Esophagus muscularis mucosa (tissue), 4 donors: ENCODE measurements at places on chromosomes 3 and 15. TPM values are rescaled to one million over a fixed set of nuclear protein-coding genes. Genes with fewer than 3 reads are reported as not detected.

The MAPK6 gene
- total RNA-seq = 13.7 TPM

The ANAPC13 gene
- total RNA-seq = 50.9 TPM

DNA sequence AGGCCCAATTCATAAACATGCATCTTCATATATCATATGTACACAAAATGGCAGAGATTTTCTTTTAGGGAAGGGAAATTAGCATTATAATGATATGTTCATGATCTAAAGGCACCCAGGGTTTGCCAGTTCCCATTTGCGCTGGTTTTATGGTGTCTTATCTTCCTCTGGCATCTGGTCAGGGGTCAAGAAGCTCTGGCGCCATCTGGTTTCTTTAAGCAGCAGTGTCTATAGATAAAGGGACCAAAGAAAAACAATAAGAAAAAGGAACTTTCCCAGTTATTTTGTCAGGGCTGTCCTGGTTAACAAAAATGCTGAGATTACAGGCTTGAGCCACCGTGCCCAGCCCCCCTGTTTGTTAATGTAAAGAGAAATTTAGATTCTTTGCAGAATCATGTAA lies 3.3 kb upstream of the DCP1A start:
- no peak for DNase-seq

DNA sequence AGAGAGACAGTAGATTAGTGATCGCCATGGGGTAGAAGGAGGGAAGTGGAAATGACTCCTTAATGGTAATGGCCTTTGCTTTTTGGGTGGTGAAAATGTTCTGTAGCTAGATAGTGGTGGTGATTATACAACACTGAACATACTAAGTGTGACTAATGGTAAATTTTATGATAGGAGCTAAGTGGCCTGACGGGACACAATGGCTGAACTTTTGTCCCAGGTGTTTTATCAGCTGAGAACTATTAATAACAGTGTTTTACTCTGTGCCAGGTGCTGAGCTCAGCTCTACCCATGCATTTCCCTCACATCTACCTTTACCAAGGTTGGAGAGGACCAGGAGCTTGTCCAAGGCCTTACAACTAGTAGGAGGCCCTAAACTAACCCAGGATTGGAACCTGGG lies 66.8 kb downstream of the TRIM71 start:
- no peak for DNase-seq

DNA sequence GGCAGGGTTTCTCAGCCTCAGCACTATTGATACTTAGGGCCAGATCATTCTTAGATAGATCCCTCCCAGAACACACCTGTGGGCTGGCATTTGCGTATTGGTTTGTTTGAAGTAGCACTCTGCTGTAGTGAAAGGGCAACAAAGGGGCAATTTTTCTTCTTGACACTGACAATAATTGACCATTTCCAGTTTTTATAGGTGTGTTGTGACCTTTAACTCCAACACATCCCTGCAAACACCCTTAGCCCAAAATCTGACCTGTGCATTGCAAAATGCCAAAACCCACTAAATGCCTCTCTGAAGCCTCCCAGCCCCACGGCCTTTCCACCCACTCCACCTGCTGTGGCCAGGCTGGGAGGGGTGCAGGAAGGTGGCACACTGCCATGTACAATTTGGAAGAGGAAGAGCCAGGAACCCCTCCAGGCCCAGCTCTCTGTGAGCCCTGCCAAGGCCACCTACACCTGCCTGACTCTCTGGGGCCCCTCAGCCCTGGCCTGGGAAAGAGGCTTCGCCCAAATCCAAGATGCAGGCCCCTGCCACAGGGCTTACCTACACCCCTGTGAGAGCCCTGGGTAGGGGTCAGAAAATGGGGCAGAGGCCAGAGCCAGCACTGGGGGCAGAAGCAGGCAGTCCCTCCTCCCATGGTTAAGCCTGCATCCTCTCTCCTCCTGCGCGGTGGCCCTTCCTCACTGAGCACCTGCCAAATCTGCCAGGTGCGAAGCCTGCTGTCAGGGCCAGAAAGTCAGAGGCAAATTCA lies 9.6 kb upstream of the CYP11A1 start:
- DNase-seq = no peak

GRCh38 chr3:194134231-194134756 lies 1.7 kb upstream of the HES1 start:
- DNase-seq = peak; percentile 94

DNA sequence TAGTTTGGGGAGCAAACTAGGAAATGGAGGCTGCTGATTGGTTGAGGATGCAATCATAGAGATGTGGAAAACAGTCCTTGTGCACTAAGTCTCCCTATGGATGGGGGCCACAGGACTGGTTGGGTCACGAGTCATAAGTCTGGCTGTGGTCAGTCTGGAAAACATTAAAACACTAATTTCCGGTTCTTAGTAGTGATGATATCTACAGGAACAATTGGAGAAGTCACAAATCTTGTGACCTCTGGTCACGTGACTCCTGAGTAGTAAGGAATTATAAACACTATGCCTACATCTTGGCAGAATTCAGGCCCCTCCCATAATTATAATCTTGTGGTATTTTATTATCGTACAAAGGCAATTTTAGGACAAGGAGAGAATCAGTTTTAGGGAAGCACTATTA lies 317.3 kb upstream of the ARPP21 start:
- no peak for DNase-seq

DNA sequence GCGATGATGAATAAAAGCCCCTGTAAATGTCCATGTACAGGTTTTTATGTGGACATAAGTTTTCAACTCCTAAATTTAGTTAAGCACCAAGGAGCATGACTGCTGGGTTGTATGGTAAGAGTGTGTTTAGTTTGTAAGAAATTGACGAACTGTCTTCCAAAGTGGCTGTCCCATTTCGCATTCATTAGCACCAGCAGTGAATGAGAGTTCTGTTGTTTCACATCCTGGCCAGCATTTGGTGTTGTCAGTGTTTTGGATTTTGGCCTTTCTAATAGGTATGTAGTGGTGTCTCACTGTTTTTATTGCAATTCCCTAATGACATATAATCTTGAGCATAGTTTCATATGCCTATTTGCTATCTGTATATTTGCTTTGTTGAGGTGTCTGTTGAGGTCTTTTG lies 3.7 kb downstream of the ZNF621 start:
- no peak for DNase-seq

DNA sequence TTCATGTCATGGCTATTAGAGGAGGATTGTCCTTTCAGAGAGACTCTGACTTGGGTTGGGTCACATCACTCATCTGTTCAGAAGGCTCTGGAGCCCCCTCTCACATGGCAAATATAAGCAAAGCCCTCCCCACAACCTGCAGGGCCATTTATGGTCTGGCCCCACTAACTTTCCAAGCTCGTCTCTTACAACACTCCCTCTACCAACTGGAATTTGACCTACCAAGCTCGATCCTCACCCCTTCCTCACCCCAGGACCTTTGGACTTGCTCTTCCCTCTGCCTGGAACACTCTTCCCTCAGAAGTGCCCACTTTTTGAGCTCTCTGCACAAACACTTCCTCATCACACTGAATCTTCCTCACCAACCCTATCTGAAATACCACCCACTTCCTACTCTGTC lies 14.2 kb upstream of the PXYLP1 start:
- no peak for DNase-seq

- no peak for DNase-seq
Observed at GRCh38 chr3:44451441-44451840, 26.0 kb downstream of the ZNF445 start.

- DNase-seq = no peak
Observed at GRCh38 chr15:25437777-25438600, 835 bp downstream of the UBE3A start.
